ENCODE measurements at places on chromosomes 2 and 18.

- no peak for DNase-seq
Observed at GRCh38 chr2:80323610-80324009, 19.1 kb upstream of the LRRTM1 start.

DNA sequence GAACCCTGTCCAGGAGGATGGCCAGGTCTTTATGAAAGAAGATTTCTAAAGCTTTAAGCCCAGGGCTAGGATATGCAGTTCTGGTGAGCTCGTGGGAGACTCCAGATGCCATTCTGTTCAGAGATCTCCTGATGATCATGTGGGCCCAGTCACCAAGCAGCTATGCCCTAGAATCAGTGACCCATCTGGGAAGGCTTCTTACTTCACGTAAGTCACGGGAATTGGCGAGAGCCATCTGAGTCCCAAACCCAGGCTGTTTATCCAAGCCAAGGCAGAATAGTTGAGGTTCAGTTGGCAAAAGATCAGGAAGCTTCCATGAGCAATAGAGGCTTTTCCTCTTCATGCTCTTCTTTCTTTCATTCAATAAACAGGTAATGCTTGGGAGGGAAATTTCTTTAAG lies 23.9 kb downstream of the ANTXR1 start:
- DNase-seq, result no peak

- DNase-seq, result peak; percentile 24
Observed at GRCh38 chr2:152189622-152190495, 14.3 kb upstream of the STAM2 start.

DNA sequence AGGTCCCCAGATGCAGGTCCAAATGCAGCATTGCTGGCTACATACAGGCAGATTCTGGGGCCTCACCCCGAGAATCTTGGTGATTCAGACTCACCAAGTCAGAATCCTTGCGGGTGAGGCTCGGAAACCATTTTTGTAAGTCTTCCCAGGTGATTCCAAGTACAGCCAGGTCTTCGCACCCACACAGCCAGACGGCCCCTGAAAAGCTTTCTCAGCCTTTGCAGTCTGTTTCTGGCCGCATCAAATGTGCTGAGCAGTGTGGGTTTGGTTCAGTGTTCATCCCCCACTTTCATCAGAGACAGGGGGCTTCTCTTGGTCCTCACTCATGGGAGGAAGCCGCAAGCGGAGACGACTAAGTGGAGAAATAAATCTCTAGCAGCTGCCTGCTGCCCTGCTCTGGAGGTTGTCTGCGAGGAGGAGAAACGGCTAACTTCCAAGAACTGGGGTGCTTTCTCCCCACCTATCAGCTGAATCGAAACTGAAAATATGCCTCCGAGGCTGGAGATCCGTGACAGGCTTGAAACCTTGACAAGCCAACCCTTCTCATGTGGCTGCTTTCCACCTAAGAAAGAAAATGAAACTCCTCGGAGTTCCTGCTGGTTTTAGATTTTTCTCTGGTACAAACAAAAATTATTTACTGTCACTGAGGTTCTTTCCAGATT lies 8.9 kb upstream of the TMEM185B start:
- DNase-seq, result no peak

- no peak for DNase-seq
Observed at GRCh38 chr18:48809365-48809764, 141.4 kb downstream of the SMAD7 start.

Data from D721Med (cell line).